Right lung (tissue), 10 donors: ENCODE measurements at places on chromosomes 13 and 19. TPM values are rescaled to one million over a fixed set of nuclear protein-coding genes. Genes with fewer than 3 reads are reported as not detected.

The GFY gene
- not detected for polyA plus RNA-seq

The CPB2 gene
- 1.8 TPM for polyA plus RNA-seq

The CLDN10 gene
- polyA plus RNA-seq: 4.9 TPM

The PCCA gene
- 31.4 TPM for polyA plus RNA-seq

The ZNF728 gene
- polyA plus RNA-seq: 0.15 TPM

The PRR20A gene
- not detected for polyA plus RNA-seq

The GJB6 gene
- 0.83 TPM for polyA plus RNA-seq

The GRIN3B gene
- polyA plus RNA-seq: 1.2 TPM

The FFAR1 gene
- polyA plus RNA-seq: not detected

The FCGBP gene
- polyA plus RNA-seq: 15.3 TPM

The MYBPC2 gene
- 2.9 TPM for polyA plus RNA-seq

The SCAF1 gene
- 34.9 TPM for polyA plus RNA-seq

The MYDGF gene
- 57.4 TPM for polyA plus RNA-seq

The ZNF580 gene
- 56.3 TPM for polyA plus RNA-seq

The PRSS57 gene
- 0.36 TPM for polyA plus RNA-seq

- no peak for DNase-seq
Observed at GRCh38 chr19:28475525-28475924, 737.4 kb downstream of the UQCRFS1 start.

DNA sequence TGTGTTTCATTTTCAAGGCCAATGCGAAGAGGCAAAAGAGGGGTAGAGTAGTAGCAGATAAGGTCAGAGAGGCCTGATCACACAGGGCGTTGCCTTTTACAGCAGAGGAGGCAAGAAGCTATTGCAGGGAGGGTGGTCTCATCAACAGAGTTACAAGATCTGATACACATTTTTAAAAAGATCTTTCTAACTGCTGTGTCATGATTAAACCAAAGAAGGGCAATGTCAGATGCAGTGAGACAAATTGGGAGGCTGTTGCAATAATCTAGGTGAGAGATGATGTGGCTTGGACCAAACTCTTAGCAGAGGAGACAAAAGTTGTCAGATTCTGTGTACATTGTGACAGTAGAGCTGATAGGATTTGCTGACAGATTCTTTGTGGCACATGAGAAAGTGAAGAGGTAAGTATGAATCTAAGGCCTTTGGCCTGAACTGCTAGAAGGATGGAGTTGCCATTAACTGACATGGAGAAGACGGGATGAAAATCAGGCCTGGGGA is 13.0 kb upstream of the LRRC63 start:
- DNase-seq: no peak

- DNase-seq: no peak
Observed at GRCh38 chr19:42023121-42023942, 29.3 kb upstream of the ATP1A3 start.

GRCh38 chr13:100855151-100855550 is 180.6 kb upstream of the TMTC4 start:
- DNase-seq: no peak

DNA sequence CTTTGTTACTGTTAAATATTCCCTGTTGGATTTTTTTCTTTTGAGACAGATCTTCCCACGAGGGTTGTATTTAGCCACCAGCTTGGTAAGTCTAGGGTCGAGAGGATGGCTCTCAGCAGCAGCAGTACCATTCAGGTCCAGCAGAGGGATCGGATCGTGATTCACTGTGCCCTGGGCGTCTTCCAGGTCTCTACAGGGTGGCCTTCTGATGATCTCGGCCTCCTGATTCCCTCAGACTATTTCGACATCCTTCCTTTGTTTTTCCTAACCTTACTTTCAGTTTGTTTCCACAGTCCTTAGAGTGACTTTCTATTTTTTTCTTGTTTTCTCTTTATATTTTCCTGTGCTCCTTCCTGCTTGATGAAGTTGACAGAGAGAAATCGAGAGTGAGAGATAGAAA is 1436.9 kb downstream of the UQCRFS1 start:
- no peak for DNase-seq

- no peak for DNase-seq
Observed at GRCh38 chr13:88085036-88085435, 413.9 kb downstream of the SLITRK5 start.

DNA sequence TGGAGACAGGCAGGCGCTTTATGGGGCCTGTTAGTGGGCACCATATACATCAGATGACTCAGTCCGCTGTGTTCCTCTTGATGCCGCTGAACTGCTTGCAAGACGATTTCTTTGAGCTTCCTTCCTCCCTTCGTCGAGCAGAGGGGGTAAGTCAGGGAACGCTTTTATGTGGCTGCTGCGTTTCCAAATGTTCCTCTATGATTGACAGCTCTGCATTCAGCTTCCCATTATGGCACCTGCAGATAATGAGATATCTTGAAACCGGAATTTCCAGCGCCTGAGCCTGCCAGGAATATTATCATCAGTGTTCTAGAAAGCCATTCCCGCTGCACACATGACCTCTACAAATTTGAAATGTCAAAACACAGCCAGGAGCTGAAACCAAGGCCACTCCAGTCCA is 257.0 kb downstream of the TSHZ3 start:
- DNase-seq: no peak

DNA sequence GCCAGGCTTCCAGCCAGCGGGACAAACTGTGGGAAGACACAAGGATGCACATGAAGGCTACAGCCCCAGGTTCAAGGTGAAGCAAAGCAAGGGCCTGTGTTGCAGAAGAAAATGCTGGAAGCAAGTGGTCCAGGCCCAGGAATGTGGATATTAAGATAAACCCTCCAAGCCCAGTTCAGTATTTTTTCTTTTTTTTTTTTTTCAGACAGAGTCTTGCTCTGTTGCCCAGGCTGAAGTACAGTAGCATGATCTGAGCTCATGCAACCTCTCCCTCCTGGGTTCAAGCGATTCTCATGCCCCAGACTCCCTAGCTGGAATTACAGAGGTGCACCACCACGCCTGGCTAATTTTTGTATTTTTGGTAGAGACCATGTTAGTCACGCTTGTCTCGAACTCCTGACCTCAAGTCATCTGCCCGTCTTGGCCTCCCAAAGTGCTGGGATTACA is 4.4 kb downstream of the PRDX2 start:
- DNase-seq: no peak

- no peak for DNase-seq
Observed at GRCh38 chr13:112893207-112893569, 75.8 kb upstream of the MCF2L start.

DNA sequence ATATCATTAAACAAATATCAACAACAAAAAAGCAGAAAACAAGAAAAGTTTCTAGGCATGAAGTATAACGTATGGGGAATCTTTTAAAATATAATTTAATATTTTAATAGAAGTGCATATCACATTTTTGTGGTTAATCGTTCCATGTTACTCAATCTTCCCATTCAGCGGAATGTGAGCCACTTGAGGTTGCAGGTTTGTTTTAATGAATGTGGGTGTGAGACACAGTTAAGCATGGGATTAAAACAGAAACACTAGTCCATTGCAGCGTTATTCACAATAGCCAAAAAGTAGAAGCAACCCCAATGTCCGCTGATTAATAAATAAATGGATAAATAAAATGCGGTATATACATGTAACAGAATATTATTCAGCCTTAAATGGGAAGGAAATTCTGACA is 146.0 kb downstream of the NDFIP2 start:
- DNase-seq: no peak

- DNase-seq: no peak
Observed at GRCh38 chr19:10290876-10291553, 1.3 kb downstream of the ICAM5 start.

DNA sequence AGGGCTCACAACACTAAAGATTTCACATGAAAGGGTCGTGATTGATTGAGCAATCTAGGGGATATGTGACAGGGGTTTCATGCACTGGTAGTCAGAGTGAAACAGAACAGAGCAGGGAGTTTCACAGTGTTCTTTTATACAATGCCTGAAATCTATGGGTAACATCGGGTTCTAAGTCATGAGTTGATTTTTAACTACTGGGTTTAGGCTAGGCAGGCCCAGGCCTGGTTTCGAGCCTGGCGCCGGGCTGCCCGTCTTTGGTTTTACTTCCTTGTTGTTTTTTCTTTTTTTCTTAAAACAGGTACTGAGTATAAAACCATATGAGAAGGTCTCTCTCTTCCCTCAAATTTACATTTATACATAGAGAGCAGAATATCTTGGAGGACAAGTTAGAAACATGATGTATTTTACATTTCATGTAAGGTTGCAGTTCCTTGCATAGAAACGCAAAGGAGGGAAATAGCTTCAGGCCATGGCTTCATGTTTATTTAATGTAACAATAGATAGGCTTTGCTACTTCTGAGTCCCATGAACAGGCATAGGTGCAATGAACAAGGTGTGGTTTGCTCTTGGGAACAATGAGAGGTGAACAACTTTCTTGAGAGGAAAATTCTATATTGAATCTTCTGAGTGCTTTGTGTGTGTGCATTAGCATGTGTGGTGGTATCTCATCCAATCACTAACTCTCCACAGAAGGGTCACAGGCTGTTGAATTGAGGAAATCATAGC is 128.9 kb upstream of the RXFP2 start:
- DNase-seq: no peak

GRCh38 chr13:21115231-21115630 is 53.8 kb upstream of the LATS2 start:
- DNase-seq: peak; percentile 92

- no peak for DNase-seq
Observed at GRCh38 chr13:35595181-35595580, 118.7 kb upstream of the MAB21L1 start.

DNA sequence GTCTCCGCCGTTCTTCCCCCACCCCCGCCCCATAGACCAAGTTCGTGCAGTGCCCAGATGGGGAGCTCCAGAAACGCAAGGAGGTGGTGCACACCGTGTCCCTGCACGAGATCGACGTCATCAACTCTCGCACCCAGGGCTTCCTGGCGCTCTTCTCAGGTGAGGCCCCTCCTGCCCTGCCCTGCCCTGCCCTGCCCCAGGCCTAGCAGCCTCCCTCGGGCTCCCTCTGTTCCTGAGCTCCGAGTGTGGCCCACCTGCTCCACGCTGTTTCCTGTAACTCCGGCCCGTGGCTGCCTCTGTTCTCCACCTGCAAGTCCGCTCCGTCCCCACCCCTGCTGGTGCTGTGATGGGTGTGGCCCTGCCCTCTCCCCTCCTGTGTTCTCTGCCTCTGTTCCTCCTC is 6.4 kb downstream of the LHB start:
- DNase-seq: no peak

GRCh38 chr19:43624933-43625332 is 5.5 kb upstream of the ZNF428 start:
- no peak for DNase-seq

- DNase-seq: no peak
Observed at GRCh38 chr13:112655913-112656312, 33.9 kb upstream of the ATP11A start.

DNA sequence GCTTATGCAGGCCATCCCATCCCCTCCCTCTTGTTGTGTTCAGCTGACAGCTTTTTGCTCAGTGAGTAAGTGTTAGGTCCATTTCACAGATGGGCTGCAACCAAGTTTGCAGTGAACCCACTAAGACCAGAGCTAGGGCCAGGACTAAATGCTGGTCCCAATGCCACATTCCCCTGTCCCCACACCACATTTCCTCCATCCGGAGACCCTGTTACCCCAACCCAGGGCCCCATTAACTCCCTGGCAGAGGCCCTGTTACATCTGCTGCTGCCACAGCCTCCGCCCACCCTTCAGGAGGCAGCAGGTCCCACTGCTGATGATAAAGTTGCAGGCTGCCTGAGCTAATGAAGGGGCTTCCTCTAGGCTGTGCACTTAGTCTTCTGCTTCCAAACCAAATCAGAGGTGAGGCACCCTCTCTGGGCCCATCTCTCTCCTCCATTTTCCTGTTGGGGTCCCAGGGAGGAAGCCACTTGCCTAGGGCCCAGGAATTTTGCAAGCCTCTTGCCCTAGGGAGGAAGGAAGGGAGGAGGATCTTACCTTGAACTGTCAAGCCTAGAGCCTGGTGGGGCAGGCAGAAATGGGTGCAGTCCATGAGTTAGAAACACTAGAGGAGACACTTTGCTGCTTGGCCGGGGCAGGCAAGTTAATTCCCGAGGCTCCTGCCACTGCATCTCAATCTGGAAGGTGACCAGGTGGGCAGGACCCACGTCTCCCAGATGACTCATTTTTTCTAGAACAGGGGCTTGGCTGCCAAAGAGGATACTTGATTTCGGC is 3.4 kb upstream of the USF2 start:
- no peak for DNase-seq

DNA sequence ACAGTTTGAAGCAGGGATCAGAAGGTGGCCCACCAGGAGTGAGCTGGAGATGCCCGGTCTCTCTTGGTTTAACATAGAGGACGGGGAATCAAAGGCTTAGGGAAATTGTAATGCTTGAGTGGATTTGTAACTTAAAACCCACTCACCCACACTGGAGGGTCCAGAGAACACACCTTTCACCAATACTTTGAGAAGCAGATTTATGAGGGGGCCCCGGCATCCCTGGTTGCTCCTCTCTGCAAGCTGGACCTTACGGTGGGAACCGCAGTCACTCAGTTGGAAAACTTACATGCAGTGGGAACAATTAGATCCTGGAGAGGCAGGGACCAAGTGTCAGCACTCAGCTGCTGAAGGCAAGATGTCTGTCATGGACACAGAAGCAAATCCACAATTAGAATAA is 20.5 kb downstream of the PPP5C start:
- DNase-seq: no peak

DNA sequence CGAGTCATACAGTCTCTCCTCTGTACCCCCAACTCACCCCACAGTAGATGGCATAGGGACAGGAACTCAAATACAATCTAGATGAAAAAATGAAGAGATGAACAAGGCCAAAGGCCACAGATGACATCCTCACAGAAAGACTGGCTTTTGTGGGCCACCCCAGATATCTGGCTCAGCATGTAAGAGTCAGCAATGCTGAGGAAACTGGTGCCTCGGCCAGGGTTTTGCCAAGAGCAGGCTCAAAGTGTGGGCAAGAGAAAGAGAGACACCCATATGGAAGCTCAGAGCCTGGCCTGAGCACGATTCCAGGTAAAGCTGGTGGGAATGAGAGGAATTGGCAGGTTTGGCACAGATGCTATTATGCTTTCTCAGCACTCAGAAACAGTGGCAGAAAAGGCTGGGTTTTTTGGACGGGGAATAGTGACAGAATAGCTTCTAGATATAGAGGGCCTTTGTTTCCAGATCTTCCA is 460.6 kb downstream of the FOXO1 start:
- no peak for DNase-seq

DNA sequence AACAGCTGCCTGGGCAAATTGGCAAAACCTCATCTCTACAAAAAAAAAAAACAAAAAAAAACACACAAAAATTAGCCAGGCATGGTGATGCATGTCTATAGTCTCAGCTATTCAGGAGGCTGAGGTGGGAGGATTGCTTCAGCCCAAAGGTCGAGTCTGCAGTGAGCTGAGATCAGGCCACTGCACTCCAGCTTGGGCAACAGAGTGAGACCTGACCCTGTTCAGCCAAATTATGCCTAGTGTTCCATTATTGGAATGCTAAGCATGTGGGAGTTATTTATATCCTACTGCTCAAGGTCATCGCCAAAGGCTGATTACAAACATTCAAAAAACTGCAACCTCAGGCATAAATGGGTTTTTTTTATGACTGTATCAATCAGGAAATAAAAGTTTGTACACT is 1251.0 kb upstream of the PCDH9 start:
- DNase-seq: no peak
